Fibroblast of the aortic adventitia (primary cell): ENCODE measurements at places on chromosomes 5 and 9.

- DNase-seq: no peak
Observed at GRCh38 chr9:136667214-136667939, 4.7 kb downstream of the EGFL7 start.

GRCh38 chr5:127602896-127603844 lies 45.7 kb upstream of the CTXN3 start:
- DNase-seq: no peak

DNA sequence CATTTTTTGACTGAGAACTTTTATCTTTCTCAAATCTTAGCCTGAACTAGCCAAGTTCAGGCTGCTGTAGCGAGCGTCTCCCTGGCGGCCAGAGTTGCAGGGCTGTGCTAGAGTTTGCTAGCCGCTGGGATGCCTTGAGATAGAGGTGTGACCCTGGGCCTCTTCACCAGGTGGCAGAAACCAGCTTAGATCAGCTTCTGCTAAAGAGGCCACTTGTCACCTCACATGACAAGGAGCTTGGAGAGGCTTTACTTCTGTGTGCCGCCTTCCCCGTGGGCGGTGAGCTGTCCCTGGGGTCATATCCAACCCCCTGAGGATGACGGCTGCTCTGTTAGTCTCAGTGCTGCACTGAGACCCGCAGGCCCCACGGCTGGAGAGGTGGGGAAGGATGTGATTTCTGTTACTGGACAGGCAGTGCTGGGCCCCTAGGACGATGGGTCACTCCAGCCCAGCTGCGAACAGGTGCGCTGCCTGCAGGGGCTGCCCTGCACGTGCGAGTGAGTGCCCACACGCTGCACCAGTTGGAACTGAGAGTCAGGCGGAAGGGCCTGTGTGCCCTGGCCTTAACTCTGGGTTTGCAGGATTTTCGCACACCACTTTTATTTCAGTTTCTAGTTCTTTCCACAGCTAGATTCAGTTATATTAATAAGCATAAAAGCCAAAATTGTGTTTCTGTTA lies 63.8 kb downstream of the EHMT1 start:
- no peak for DNase-seq

GRCh38 chr5:121746763-121747162 lies 104.9 kb upstream of the FTMT start:
- no peak for DNase-seq

DNA sequence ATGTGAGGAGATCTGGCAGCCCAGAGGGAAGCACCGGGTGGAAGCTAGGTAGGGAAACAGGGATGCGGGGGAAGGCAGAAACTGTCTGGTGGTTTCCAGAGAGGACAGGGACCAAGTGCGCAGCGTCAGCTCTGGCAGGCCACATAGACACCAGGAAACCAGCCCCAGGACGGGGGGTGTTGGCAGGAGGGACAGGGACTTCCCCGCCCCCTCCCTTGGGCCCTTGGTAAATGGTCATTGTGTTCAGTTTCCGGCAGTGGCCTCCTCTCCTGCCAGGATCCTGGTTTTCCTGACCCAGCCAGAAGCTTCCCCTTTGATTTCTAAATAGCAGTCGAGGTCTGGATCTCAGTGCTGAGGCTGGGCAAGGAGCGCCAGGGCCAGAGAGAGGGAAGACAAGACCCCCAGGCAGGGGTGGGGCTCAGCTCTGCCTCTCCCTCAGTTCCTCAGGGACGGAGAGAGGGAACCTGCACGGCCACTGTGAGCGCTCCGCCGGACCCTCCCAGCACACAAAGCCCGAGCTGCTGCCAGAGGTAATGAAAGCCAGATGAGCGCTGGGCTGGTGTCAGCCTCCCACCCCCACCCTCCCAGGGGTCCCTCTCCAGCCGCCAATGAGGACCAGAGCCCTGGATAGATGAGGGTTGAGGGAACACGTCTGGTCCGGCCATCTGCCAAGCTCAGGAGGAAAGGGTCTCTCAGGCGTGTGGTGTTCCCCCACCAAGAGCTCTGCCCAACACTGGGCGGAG lies 1.8 kb downstream of the RALGDS start:
- no peak for DNase-seq

DNA sequence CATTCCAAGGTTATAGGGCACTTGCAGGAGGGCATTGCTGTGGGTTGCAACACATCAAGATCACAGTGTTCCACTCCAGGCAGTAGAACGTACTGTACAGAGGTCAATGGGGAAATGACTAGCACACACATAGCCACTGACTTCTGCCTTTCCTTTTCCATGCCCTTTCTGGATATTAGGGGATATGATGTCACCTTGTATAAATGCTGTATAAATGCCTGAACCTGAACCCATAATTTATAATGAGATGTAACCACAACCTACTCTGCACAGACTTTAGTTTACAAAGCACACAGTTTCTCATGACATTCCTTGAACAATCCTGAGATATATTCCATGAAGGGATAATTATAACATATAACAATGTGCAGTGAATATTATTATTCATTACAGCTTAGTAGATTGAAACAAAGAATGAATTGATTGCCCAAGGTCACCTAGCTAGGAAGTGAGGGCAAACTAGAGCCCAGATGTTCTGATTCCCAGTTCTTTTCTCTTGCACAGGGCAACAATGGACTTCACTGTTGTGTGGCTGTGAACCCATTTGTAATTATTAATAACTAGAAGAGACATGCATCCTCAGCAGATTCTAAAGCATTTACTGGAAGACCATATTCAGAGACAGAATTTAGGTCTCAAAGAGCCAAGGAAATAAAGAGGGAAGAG lies 5.6 kb upstream of the ABLIM3 start:
- peak; percentile 35 for DNase-seq

GRCh38 chr5:144864118-144864517 lies 693.4 kb downstream of the KCTD16 start:
- no peak for DNase-seq

DNA sequence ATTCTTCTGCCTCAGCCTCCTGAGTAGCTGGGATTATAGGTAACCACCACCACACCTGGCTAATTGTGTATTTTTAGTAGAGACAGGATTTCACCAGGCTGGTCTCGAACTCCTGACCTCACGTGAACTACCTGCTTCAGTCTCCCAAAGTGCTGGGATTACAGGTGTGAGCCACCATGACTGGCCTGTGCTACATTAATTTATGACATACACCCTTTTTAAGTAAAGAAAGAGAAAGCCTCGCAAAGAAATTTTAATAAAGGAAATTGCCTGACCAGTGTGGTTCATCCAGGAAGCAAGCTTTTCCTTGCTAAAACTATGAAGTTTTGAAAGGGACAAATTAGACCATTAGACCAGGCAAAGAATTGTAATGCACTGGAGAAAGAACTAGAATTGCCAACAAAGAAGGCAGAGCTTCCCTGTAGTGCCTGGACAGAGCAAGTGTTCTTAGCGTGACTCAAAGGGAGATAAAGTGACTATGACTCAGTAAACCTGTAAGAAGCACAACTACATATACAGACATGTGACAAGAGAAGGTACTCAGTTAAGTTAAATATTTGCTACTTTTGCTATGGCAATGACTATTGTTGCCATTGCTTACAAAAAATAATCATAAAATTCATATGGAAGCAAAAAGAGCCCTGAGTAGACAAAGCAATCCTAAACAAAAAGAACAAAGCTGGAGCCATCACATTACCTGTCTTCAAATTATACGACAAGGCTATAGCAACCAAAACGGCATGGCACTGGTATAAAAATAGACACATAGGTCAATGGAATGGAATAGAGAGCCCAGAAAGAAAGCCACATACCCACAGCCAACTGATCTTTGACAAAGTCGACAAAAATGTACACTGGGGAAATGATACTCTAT lies 54.6 kb downstream of the FYB1 start:
- peak; percentile 22 for DNase-seq

DNA sequence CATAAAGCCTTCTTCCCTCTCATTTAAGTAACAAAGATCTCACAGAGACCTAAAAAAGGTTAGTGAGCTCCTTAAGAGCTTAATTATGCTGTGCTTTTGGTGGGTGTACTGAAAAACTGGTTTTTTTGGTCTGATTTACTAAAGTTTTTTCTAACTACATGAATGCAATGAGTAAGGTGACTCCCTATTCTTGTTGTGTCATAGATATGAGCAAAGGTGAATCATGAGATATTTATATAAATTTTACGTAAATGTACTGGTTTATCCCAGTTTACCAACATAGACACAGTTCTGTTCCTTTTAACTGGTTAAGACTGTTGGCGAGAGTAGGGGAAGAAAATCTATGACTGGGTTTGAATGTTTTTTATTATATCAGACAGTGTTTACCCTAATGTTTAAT lies 250.5 kb downstream of the NR2F1-AS1 start:
- peak; percentile 58 for DNase-seq

- peak; percentile 69 for DNase-seq
Observed at GRCh38 chr5:159189310-159189709, 20.0 kb downstream of the RNF145 start.

DNA sequence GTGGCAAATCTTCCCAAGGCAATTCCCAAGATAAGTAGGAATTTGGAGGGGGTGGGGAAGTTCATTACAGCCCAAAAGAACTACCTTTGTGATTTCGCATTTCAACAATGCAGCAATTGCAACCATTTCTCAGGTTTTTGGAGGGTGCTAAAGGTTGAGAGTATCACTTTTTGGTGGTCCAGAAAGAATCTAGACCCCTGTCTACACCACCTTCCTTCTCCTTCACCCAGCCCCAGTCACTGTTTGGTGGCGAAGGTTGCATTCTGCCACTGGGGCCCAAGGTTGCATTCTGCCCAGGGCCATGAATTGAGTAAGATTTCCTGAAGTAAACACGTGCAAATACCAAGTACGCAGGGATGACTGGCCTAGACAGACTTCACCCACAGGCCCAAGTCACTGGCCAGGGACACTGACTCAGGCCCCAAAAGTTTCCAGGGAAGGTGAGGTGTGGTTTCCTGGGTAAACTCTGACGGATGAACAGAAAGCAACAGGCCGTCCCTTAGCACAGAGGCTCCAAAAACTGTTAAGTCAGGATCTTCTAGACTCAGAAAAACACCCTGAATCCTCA lies 5.7 kb downstream of the PDE6A start:
- peak; percentile 80 for DNase-seq

DNA sequence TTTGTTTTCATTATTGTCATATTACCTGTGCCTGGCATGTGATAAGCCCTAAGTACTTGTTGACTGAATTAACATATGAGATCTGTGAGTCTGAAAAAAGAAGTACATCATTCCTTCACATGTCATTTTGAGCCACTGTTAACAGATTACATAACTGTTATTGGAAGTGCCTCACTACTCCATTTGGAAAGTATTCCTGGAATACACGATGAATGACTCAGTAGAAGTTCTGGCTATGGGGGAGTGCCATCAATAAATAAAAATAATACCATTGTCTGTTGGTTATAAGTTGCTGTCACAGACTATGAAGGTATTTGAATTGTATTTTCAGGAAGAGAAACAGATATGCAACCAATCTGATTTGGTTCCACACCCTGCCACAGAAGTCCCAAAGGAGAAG lies 12.9 kb downstream of the NIPSNAP3B start:
- peak; percentile 53 for DNase-seq

- DNase-seq: no peak
Observed at GRCh38 chr9:7095058-7095457, 337.3 kb downstream of the KDM4C start.
